ENCODE measurements at places on chromosomes 7 and 10.

DNA sequence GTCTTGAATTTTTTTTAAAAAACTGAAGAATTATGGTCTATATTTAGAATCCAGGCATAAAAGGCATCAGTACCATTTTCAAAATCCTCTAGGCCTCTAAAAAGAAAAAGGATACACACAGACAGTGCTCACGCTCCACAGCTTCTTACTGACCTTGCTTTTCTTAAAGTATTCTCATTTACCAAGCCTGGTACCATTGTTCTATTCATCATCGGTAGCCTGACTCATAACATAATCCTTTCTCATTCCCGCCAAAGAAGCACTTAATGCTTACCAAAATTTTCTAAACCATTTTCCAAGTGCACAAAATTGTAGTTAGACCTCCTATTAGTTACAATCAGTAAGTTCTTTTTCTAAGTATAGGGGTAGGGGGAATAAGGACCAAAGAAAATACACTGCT lies 54.6 kb downstream of the ATE1 start:
- DNase-seq: no peak

GRCh38 chr7:155795951-155796350 lies 16.3 kb downstream of the SHH start:
- no peak for DNase-seq

GRCh38 chr10:21069929-21070700 lies 173.0 kb upstream of the NEBL start:
- no peak for DNase-seq

- DNase-seq: no peak
Measured at GRCh38 chr7:155794196-155794595, 18.1 kb downstream of the SHH start.

DNA sequence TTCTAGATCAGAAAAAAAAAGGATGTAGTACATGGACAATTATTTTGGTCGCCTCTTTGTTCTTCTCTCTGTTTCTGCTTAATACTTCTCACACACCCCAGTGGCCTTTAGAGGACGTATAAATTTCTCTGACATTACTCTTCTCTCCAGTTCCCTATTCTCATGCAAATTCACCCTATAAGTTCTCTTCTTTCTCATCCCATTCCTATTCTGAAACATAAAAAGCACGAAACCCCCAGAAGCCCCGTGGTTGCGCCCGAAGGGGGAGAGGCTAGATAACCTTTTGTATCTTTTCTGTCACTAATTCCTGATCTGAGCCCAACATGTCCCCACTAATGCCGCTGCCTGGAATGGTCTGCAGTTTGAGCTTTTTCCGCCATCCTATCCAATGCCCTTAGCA lies 136.9 kb downstream of the SKIDA1 start:
- DNase-seq: no peak

GRCh38 chr7:94452239-94452638 lies 57.4 kb upstream of the CASD1 start:
- DNase-seq: no peak

- no peak for DNase-seq
Measured at GRCh38 chr10:44830022-44830421, 81.1 kb upstream of the TMEM72 start.

- no peak for DNase-seq
Measured at GRCh38 chr7:104123786-104124185, 84.0 kb downstream of the ORC5 start.

DNA sequence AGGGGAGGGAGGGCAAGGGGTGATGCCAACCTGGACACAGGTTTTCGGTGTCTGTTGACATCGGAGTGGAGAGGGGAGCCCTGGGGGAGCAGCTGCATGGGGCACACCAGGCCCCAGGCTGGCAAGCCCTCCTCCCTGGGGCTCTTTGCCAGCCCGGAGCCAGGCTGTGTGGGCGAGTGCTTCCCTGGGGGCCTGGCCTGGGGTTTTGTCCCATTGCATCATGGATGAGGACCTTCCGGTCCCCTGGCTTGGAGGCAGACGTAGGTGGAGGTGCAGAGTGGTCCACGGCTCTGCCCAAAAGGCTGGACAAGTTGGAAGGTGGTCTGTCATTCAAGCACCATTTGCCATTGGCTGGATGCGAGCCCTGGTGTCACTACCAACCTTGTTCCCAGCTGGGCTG lies 34.8 kb downstream of the ZMIZ1 start:
- DNase-seq: no peak

GRCh38 chr7:106056513-106057203 lies 55.5 kb downstream of the SYPL1 start:
- DNase-seq: peak; percentile 44

DNA sequence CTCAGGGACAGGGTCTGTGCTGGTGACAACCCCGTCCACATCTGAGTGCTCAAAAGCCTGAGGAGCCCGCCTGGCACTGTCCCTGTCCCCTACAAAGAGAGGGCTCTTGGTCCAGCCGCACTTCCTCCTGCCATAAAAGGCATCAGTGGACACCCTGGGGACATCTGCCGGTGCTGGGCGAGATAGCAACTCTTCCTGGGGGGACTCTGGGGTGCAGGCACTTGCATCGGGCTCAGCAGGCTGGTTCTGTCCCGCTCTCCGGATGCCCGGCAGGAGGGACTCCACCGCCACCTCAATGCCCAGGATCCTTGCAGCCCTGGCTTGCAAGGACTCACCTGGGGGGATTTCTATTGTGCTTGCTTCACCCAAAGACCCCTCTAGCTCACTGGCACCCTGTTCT lies 32.8 kb downstream of the JCAD start:
- no peak for DNase-seq

GRCh38 chr10:113540845-113541548 lies 11.9 kb upstream of the HABP2 start:
- no peak for DNase-seq

DNA sequence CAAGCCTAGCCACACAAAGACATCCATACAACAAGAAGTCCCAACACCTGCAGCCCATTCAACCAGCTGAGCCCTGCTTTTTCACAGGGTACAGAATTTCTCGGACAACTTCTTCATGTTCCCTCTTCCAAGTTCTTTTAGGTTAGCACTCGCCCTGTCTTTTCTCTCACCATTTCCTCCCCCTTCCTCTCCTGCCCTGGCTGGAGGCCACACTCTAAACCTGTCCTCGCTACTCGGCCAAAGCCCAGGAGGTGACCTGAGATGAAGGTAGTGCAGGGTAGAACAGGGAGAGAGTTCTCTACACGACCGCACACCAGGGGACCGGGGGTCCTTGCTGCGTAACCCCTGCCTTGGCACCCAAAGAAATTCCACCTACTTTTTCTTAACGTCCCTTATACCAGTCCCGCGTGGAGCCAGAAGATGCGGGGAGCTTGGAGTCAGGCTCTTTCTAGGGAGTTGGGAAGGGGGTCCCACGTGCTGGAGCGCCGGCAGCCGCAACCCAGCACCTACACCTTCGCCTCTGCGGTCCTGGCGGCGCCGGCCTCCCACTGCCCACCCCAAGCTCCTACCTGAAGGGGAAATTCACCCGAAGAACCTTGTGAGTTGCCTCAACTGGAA lies 16.0 kb upstream of the DLX6 start:
- no peak for DNase-seq

GRCh38 chr7:128863433-128863989 lies 855 bp downstream of the ATP6V1F start:
- DNase-seq: no peak

DNA sequence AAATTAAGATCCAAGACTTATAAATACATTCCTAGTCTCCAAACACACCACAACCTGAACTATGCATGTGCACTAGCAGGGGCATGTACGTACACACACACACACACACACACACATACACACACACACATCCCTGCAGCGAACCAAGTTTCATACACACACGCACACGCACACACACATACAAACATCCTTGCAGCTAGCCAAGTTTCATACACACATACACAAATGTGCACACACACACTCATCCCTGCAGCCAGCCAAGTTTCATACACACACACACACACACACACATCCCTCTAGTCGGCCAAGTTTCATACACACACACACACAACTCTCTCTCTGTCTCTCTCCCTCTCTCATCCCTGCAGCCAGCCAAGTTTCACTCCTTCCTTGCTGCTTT lies 82.7 kb upstream of the WIPF3 start:
- no peak for DNase-seq

DNA sequence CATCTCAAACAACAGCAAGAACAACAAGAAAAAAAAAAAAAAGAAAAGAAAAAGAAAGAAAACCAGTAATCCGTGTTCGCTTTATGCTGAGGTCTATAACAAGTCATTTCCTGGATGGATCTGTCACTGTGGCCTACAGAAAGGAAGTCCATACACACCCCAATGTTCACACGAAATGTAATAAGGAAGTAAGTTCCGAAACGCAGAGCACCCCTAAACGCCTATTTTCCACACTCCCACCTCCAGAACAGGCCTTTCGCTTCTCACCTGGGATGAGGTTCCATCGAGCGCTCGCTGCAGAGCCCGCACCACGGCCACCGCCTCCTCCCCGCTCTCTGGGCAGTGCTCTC lies 735 bp downstream of the ZNF394 start:
- no peak for DNase-seq

GRCh38 chr10:49177391-49178355 lies 10.5 kb downstream of the TMEM273 start:
- DNase-seq: peak; percentile 28

- DNase-seq: no peak
Measured at GRCh38 chr7:41974870-41975557, 262.0 kb downstream of the GLI3 start.

DNA sequence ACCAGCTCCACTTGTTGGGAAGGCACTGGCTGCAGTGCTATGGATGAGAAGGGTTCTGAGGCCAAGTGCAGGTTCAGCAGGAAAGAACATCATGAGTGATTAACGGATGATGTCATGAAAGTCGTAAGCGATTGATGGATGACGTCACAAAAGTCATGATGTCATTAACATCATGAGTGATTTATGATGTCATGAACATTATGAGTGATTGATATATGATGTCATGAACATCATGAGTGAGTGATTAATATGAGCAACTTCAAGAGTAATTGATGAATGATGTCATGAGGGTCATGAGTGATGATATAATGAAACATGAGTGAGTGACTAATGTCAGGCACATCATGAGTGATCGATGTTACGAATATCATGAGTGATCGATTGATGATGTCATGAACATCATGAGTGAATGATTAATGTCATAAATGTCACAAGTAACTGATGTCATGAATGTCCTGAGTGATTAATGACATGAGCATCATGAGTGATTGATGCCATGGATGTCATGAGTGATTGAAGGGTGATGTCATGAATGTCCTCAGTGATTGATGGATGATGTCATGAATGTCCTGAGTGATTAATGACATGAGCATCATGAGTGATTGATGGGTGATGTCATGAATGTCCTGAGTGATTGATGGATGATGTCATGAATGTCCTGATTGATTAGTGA lies 185.6 kb downstream of the PAXIP1 start:
- DNase-seq: no peak

DNA sequence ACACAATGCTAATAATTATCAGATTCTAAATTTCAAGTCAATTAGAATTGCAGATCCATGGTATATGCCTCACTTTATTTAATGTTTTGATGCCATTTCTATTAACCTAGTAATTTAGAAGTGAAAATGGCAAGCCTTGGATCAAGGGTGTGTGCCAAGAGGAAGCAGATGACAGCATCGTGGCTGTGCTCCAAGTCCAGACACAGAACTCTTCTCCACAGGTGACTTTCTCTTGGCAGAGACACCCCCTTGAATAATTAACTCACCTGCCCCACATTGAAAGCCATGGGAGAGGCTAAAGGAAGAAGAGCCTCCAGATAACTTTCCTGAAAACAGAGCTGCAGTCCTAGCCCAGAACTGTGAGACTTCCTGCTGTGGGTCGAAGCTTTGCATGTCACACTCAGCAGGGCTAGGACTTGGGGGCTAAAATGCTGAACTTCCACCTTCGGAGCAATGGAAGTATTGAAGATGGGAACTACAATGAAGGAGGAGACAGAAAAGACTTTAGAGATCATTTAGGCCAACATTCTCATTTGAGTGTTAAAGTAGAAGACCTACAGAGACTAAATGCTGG lies 996 bp upstream of the C10orf90 start:
- DNase-seq: no peak

DNA sequence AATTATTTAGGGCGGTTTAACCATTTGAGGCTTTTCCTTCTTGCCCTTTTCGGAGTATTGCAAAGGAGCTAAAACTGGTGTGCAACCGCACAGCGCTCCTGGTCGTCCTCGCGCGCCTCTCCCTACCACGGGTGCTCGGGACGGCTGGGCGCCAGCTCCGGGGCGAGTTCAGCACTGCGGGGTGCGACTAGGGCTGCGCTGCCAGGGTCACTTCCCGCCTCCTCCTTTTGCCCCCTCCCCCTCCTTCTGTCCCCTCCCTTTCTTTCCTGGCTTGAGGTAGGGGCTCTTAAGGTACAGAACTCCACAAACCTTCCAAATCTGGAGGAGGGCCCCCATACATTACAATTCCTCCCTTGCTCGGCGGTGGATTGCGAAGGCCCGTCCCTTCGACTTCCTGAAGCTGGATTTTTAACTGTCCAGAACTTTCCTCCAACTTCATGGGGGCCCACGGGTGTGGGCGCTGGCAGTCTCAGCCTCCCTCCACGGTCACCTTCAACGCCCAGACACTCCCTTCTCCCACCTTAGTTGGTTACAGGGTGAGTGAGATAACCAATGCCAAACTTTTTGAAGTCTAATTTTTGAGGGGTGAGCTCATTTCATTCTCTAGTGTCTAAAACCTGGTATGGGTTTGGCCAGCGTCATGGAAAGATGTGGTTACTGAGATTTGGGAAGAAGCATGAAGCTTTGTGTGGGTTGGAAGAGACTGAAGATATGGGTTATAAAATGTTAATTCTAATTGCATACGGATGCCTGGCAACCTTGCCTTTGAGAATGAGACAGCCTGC lies 3.1 kb downstream of the FZD1 start:
- DNase-seq: no peak

DNA sequence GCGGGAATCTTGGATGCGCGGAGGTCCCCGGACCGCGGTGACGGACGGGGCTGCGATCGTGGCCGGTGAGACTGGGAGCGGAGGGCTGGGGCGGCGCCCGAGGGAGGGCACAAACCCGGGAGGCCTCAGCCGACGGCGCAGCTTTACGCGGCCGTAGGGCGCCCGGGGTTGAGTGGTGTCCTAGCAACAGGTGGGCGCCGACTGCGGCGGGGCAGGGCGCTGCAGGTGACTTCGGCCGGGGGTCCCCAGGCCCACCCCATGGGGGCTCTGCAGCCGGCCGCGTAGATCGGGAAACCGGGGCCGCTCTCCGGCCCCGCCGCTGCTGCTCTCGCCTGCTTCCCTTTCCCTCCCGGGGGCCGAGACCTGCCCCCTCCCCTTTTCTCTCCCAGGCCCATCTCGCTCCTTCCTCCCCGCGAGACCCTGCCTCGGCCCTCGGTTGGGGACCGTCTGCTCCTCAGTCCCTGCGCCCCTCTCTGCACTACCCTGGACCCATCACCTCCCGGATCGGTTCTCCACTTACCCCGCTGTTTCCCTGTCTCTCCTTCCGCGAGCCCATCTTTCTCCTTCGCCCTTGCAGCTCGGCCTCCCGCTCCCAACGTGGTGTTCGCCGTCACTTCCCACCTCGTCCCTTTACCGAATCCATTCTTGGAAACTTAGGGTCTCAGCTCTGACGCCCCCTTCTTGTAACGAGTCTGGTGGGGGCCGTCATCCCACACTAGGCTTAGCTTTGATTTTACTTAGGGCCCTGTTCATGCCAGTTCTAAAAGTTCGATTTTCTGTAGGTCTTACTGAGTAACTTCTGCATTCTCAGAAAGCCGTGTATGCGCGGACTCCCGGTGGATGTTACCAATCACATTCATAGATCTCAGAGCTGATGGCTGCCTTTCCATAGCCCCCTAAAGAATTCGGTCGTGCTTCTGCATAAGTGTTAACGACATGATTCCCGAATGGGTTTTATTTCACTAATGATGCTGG lies 18.5 kb upstream of the ACBD5 start:
- no peak for DNase-seq

Data from stimulated activated CD8-positive, alpha-beta memory T cell treated with anti-CD3 and anti-CD28 coated beads, Interleukin-4, amount 100 ng/mL, for 1 hour (primary cell).